ENCODE measurements at places on chromosomes 6 and 20.

DNA sequence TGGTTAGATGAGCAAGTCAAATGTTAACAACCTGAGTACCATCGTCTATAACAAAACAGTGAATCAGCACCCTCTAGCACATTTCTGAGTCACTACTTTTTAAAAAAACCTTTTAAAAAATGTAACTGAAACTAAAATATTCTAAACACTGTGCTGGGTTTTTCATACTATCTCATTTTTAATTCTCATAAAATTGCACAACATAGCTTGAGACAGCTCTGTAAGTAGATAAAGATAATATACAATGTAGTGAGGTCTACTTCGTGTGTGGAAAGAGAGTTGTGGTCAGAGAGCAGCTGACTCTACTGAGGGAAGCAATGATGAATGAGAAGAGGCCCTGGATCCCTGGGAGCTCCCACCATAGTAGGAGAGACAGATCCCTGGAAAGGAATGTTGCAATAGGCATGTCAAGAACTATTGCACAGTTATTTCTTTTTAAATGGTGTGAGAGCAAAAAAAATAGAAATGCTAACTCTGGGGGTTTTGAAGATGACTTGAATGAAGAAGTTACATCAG lies 13.6 kb upstream of the CALHM6 start:
- DNase-seq: no peak

GRCh38 chr20:47872341-47872740 lies 87.1 kb upstream of the SULF2 start:
- no peak for DNase-seq

DNA sequence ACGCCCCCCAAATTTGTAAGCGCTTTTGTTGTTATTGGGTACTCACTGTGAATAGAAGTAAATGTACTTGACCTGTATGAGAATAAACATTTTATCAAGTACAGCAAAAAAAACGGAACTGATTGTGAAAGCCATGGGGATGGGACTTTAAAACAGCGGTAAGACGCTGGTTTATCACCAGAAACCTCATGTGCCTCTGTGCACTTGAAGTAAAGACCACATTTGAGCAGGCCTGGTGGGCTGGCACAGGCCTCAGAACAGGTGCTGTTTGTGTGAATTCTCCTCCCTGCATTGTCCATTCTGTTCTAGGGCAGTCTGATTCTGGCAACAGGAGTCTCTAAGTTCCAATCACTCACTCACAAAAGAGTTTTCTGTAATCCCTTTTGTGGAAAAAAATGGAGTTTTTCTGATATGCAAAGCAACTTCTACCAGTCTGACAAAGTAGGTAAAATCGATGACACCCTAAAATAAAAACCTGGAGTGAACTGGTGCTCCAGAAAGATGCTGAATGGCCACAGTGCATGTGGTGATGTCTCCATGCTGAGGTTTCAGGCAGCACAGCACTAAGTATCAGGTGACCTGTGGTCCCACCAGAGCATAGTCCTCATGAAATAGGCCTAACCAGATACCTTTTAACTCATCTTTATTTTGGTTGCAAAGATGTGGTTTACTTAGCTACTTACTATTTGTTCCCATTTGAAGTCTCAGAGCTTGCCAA lies 53.9 kb downstream of the STX7 start:
- no peak for DNase-seq

DNA sequence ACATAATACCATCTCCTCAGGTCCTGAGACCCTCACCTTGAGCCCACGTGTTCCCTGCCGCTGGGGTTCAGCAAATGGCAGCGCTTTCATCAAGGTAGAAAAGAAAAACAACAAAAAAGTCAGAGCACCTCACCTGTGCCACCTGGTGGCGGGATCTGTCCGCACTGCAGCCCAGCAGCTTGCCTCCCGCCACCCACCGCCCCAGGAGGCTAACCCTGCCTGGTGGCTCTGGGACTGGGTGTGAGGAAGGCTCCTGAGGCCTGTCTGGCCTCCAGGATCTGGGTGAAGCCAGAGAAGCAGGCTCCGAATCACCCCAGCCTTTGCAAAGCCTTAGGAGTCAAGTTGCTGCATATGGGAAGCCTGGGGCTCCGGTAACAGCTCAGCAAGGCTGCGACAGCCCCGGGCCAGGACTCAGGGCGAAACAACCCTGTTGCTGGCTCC lies 270.8 kb downstream of the BMP7 start:
- no peak for DNase-seq

GRCh38 chr20:62060631-62061541 lies 4.8 kb downstream of the TAF4 start:
- no peak for DNase-seq

DNA sequence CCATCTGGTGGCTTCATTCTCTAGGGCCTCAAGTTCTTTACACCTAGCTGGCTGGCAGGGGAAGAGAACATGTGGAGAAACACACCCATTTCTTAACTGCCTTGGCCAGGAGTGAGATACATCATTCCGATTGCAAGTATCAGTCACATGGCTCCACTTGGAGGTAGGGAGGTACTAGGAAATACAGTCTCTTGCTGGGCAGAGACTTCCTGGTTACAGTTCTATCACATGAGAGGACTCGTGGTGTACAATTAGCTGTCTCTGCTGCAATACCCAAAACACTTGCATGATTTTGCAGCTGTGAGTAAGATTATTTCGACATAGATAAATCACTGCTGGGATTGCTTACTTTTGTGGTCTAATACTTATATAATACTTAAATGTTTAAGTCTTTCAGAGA lies 51.1 kb downstream of the GTF2H5 start:
- no peak for DNase-seq

GRCh38 chr6:45326698-45327417 lies 1.3 kb upstream of the RUNX2 start:
- no peak for DNase-seq

DNA sequence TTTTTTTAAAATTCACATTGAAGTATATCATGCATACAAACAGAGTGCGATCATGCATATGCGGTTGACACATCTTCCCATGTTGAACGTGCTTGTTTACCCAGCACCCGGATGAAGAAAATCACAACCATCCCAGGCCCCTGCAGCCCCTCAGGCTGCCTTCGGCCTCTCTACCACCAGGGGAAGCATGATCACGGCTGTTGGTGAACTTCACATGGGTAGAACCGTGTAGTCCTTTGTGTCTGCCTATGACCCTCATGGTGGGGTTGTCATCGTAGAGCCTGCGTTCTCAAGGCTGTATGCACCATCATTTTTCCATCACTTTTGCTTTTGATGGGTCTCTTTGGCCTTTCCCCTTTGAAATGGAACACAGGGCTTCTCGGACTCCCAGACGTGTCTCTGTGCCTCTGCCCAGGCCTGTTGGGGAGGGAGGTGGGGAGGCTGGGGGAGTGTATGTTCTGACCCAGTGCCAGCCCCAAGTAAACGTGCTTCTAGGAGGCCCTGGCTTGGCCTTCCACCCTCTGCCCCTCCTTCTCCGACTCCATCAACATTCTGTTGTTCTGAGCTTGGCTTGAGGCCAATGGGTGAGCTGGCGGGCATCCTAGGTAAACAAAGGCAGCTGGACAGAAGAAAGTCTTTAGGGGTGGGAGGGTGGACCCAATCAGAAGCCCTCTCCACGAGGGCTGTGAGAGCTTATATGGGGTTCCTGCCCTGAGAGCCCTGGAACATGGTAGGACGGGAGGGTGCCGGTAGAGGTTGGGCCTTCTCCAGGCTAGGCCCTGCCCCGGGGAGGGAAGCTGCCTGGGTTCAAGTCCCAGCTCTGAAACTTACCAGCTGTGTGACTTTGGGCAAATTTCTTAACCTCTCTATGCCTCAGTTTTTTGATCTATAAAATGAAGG lies 39.7 kb downstream of the TGM2 start:
- DNase-seq: no peak

GRCh38 chr6:51099201-51099600 lies 280.5 kb downstream of the TFAP2B start:
- no peak for DNase-seq

DNA sequence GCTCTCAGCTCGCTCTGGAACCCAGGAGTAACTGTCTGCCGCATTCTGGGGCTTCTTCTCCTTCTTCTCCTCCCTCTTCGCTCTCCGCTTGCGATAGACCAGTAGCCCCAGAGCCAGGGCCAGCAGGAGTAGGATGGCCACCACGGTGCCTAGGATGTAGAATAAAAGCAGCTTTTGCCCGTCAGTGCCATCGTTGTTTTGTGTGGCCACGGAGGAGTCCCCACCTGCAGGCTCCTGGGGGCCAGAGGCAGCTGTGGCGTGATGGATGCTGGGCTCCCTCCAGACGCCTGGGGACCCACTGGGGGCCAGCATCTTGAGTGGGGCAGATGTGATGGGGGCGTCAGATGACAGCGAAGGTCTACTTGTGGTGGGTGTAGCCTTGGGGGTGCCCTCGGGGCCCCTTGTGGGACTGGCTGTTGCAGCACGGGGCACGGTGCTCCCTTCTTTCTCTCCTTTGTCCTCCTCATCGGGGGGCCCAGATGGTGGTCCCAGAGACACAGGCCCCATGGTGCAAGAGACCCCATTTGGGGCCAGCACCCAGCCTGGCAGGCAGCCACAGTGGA lies 1.8 kb downstream of the CD93 start:
- no peak for DNase-seq

GRCh38 chr20:48924756-48925109 lies 3.2 kb downstream of the ARFGEF2 start:
- no peak for DNase-seq
